ENCODE measurements at places on chromosomes 3 and 15. TPM values are rescaled to one million over a fixed set of nuclear protein-coding genes. Genes with fewer than 3 reads are reported as not detected.
A peak's percentile ranks its signal among the peaks of the same experiment; 100 is the strongest.

DNA sequence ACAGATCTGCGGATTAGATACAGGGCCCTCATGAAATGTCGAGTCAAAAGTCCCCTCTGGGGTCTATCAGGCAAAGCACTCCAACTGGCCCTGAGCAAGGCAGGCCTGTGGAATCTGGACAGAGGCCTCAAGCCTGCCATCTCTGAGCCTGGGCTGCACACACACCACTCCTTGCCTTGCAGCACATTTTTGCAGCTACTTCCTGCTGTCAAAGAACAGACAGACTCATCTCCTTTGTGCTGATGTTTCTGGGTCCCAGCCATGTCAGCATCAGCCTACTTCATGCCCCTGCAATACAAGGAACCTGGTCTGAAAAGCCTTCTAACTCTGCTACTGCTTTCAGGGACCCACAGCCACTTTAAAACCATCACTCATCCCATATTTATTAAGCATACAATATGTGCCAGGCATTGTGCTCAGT lies 60.6 kb upstream of the IL12A start:
- peak overlapping the region; percentile 87 for H3K27ac ChIP-seq
- no peaks in the 10 kb centered on the region for H3K27me3 ChIP-seq
- H3K4me3 ChIP-seq = peak overlapping the region; percentile 43
- no peaks in the 10 kb centered on the region for H3K36me3 ChIP-seq

DNA sequence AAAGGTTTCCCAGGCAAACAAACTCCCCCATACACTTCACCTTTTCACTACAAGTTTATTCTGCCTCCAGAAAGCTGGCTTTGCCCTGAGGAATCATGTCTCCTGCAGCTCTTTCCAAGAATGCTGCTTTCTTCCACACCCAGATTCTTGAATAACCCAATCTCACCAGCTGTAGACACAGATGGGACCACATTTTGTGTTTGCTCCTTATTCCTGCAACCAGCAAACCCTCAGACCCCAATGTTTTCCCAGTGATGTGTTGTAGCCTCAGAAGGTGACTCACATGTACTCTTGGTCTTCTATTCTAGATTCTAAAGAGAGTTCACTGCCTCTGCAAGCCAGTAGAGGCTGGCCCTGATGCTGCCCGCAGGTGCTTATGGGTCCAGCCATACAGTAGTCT lies 23.6 kb upstream of the TRIM59 start:
- H3K27me3 ChIP-seq = no peaks in the 10 kb centered on the region
- H3K27ac ChIP-seq = peak overlapping the region; percentile 57
- H3K36me3 ChIP-seq = no peaks in the 10 kb centered on the region
- no peak overlapping the region for H3K4me3 ChIP-seq

DNA sequence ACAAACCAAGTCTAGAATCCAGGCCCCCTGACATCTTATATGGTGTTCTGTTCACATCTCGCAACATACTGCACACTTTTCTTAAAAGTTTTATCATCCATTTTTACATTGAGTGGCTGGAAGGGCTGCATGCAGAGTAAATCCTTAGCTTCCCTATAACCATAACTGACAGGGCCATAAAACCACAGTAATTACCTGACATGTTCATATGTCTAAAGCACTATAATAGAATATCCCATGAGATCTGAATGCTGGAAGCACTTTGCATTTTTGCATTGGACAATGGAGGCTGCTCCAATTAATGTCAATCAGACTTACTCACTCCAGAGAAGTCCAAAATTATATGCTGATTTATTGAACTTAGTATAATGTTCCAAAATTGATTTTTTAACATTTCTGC lies 86.6 kb upstream of the HES1 start:
- no peak overlapping the region for H3K27ac ChIP-seq
- H3K27me3 ChIP-seq = no peaks in the 10 kb centered on the region
- no peaks in the 10 kb centered on the region for H3K36me3 ChIP-seq
- H3K4me3 ChIP-seq = no peak overlapping the region
- no peaks in the 10 kb centered on the region for H3K4me1 ChIP-seq

DNA sequence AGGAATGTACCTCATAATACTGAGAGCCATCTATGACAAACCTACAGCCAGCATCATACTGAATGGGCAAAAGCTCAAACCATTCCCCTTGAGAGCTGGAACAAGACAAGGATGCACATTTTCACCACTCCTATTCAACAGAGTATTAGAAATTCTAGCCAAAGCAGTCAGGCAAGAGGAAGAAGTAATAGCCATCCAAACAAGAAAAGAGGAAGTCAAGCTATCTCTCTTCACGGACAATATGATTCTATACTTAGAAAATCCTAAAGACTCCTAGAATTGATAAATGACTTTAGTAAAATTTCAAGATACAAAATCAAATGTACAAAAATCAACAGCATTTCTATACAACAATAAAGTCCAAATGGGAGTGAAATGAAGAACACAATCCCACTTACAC lies 30.2 kb downstream of the OCA2 start:
- H3K4me3 ChIP-seq = no peak overlapping the region
- no peak for DNase-seq
- no peaks in the 10 kb centered on the region for H3K4me1 ChIP-seq
- no peaks in the 10 kb centered on the region for H3K27me3 ChIP-seq

- peaks cover 14% of the 10 kb centered on the region for H3K4me1 ChIP-seq
- no peak overlapping the region for H3K4me3 ChIP-seq
- H3K27me3 ChIP-seq = no peaks in the 10 kb centered on the region
- no peak for DNase-seq
- no peak overlapping the region for H3K27ac ChIP-seq
- no peaks in the 10 kb centered on the region for H3K36me3 ChIP-seq
Measured at GRCh38 chr3:104436506-104436905, 930.2 kb upstream of the ALCAM start.

GRCh38 chr15:31333820-31334219 lies 7.2 kb downstream of the KLF13 start:
- no peak overlapping the region for H3K27ac ChIP-seq
- no peaks in the 10 kb centered on the region for H3K27me3 ChIP-seq
- H3K4me1 ChIP-seq = peaks cover 6% of the 10 kb centered on the region
- no peak overlapping the region for H3K4me3 ChIP-seq
- H3K36me3 ChIP-seq = no peaks in the 10 kb centered on the region

GRCh38 chr3:95738045-95738444 lies 1076.3 kb upstream of the EPHA6 start:
- no peaks in the 10 kb centered on the region for H3K4me1 ChIP-seq
- DNase-seq = no peak
- no peak overlapping the region for H3K27ac ChIP-seq
- H3K4me3 ChIP-seq = no peak overlapping the region
- no peaks in the 10 kb centered on the region for H3K36me3 ChIP-seq

- no peaks in the 10 kb centered on the region for H3K36me3 ChIP-seq
- H3K27ac ChIP-seq = no peak overlapping the region
- no peak for DNase-seq
- H3K4me1 ChIP-seq = peaks cover 13% of the 10 kb centered on the region
- no peak overlapping the region for H3K4me3 ChIP-seq
Measured at GRCh38 chr15:85022860-85023403, 41.3 kb downstream of the PDE8A start.

DNA sequence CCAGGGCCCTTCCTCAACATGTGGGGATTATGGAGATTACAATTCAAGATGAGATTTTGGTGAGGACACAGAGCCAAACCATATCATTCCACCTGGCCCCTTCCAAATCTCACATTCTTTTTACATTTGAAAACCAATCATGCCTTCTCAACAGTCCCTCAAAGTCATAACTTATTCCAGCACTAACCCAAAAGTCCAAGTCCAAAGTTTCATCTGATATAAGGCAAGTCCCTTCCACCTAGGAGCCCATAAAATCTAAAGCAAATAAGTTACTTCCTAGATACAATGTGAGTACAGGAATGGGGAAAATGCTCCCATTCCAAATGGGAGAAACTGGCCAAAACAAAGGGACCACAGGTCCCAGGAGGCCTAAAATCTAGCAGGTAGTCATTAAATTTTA lies 309.5 kb upstream of the SLITRK3 start:
- H3K4me1 ChIP-seq = no peaks in the 10 kb centered on the region
- DNase-seq = no peak
- no peak overlapping the region for H3K4me3 ChIP-seq
- H3K36me3 ChIP-seq = no peaks in the 10 kb centered on the region

GRCh38 chr3:13332158-13332557 lies 88.0 kb downstream of the NUP210 start:
- H3K4me3 ChIP-seq = no peak overlapping the region
- peaks cover 10% of the 10 kb centered on the region for H3K27me3 ChIP-seq
- H3K36me3 ChIP-seq = no peaks in the 10 kb centered on the region
- H3K4me1 ChIP-seq = no peaks in the 10 kb centered on the region

DNA sequence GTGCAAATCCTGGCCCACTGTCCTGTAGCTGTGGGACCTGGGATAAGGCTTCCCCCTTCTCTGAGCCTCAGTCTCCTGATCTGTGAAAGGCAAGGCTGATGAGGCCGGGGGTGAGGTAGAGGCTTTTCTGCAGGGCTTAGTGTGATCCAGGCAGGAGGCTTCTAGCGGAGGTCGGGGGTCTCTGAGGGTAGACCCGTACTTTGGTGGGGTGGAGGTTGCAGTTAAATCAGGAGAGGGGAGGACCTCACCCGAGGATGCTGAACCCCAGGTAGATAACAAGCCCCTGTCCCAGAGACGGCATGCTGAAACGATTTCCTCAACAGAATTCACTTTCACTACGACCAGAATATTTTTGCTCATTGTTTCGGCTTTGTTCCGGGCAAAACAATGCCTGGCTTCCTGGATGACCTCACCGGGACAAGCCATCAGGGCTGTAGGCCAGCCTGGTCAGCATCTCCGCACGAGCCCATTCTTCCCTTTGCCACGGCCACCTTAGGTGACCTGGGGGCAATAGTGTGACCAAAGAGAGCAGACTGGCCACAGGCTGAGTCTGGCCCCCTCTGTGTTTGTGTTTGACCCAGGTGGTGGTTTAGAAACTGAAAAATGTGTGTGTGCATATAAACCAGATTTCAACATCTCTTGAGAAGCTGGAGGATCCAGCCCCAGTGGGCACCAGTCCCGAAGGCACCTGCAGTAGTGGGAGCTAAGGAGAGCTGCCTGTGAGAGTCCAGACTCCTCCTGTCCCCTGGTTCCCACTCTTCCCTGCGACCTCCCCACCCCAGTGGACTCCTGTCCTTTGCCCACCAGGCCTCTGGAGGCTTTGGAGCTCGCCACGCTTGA lies 33.0 kb downstream of the SLC6A6 start:
- H3K27me3 ChIP-seq = no peaks in the 10 kb centered on the region
- no peaks in the 10 kb centered on the region for H3K36me3 ChIP-seq
- H3K4me1 ChIP-seq = peaks cover 36% of the 10 kb centered on the region
- peak overlapping the region; percentile 50 for H3K27ac ChIP-seq
- DNase-seq = peak; percentile 83

GRCh38 chr3:73611176-73611575 lies 13.6 kb downstream of the PDZRN3 start:
- H3K27ac ChIP-seq = peak overlapping the region; percentile 35
- DNase-seq = peak; percentile 63
- no peak overlapping the region for H3K4me3 ChIP-seq

- H3K4me3 ChIP-seq = no peak overlapping the region
- H3K27me3 ChIP-seq = no peaks in the 10 kb centered on the region
- no peaks in the 10 kb centered on the region for H3K4me1 ChIP-seq
- DNase-seq = no peak
Measured at GRCh38 chr3:119562307-119562961, 3.0 kb upstream of the CD80 start.

DNA sequence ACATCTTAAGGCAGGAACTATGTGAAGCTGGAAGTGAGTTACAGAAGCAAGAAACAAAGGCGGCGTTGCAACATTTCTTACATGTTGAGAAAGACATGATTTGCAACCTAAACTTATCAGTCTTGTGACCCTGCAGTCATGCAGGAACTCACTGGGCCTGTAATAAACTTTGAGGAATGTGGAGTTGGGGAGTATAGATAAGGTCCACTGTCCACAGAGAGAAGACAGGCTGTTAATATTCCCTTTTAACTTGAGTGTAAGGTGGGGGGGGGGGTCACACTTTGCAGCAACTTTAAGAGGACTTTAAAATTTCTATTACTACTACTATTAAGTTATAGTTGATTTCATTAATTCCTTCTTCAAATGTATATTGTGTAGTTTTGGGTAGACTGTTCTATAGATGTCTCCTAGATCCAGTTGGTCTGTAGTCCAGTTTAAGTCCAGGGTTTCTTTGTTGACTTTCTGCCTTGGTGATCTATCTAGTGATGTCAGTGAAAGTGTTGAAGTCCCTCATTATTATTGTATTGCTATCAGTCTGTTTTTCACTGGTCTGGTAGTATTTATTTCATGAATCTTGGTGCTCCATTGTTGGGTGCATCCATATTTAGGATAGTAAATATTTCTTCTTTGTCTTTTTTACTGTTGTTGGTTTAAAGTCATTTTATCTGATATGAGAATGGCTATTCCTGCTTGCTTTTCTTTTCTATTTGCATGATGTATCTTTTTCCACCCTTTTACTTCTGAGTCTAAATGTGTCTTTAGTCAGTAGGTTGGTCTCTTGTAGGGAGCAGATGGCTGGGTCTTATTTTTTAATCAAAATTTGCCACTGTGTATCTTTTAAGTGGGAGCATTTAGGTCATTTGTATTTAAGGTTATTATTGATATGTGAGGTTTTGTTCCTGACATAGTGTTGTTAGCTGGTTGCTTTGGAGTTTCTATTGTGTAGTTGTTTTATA lies 15.6 kb upstream of the FAM98B start:
- H3K27me3 ChIP-seq = no peaks in the 10 kb centered on the region
- H3K36me3 ChIP-seq = no peaks in the 10 kb centered on the region
- no peak for DNase-seq
- H3K4me3 ChIP-seq = no peak overlapping the region
- no peaks in the 10 kb centered on the region for H3K4me1 ChIP-seq

- no peak overlapping the region for H3K4me3 ChIP-seq
- H3K36me3 ChIP-seq = no peaks in the 10 kb centered on the region
Measured at GRCh38 chr15:40838756-40839155, 5.1 kb upstream of the SPINT1 start.

- DNase-seq = no peak
- peaks cover 25% of the 10 kb centered on the region for H3K27me3 ChIP-seq
- H3K36me3 ChIP-seq = no peaks in the 10 kb centered on the region
Measured at GRCh38 chr3:141011997-141012262, 39.2 kb upstream of the SPSB4 start.

DNA sequence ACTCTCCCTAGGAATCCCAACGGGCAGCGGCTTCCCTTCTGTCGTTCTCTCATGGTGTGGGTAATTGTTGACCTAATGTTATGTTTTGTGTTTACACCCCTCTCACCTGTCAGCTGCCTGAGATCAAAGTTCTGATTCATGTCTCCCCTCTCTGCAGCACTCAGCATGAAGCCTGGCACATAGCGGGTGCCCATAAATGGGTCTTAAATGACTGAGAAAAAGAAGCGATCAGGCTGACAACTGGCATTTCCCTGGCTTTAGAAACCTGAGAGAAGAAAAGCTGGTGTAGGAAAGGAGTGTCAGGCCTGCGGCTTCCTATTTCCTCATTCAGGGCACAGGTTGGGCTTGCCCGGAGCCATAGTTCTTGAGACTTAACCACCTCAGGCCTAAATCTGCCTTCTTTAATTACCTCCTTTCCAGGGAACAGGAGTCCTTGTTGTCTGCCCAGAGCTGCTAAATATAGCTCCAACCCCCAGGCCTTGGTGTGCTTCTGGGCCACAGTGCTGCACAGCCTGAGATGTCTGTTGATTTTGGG lies 31.8 kb downstream of the LPP start:
- H3K27me3 ChIP-seq = no peaks in the 10 kb centered on the region
- H3K4me1 ChIP-seq = no peaks in the 10 kb centered on the region
- H3K27ac ChIP-seq = no peak overlapping the region

The PLAAT1 gene
- polyA plus RNA-seq = not detected

The P2RY14 gene
- not detected for polyA plus RNA-seq

The GOLGA6A gene
- polyA plus RNA-seq = not detected

The CTXN2 gene
- not detected for polyA plus RNA-seq
